Panc1 (cell line): ENCODE measurements at places on chromosomes 3 and 15. TPM values are rescaled to one million over a fixed set of nuclear protein-coding genes. Genes with fewer than 3 reads are reported as not detected.

DNA sequence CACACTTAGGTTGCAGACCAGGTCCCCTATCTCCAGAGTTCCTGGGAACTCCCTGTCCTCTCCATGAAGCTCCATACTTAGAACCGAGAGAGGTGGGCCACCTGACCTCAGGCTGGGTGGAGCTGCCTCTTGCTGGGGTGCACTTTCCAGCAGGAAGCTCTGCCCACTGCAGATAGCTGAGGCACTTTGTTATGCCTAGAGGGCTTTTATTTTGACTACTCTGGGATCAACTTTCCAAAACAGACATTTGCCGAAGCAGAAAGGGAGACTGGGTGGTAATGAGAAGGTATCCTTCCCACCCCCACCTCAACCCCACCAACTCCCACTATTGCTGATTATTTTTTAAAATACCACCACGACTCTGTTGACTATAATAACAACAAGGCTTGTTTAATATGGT lies 54.7 kb downstream of the CLDN11 start:
- DNase-seq, result no peak

DNA sequence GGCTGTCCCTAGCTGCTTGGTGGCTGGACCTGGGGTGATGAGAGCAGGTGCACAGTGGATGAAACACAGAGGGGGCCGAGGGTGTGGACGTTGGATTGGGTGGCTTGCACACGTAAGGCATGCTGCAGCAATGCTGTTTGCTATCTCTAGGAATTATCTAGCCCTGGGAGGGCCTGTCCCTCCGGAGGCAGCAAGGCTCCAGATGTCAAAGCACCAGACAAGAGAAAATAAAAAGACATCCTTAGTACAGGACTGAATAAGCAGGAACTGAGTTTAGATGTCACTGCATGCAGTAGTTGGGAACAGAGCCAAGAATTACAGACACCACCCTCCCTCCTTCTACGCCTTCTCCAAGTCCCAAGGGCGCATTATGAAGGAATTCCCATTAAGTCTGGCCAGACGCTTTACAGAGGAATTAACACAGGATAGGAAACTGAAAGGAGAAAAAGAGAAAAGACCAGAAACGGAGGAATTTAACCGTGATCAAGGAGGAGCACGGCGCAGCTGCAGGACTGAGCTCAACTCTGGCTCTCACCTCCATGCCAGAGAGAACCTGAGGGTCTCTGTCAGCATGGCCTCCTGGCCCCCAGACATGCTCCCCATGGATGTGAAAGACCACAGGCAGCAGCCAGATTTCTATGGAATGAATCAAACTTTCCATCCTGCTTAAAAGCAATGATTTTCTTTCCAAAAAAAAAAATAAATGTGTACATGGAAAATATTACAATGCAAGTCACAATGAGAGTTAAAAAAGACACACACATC lies 13.8 kb downstream of the ATP10A start:
- DNase-seq, result no peak

Gene GCHFR
- 37.2 TPM for total RNA-seq

Gene CCR9
- total RNA-seq, result not detected
